ENCODE measurements at places on chromosomes 2 and 18.

- no peak for DNase-seq
Measured at GRCh38 chr2:17763641-17764333, 9.8 kb downstream of the GEN1 start.

GRCh38 chr2:64750001-64750816 is 96.5 kb upstream of the SERTAD2 start:
- DNase-seq: peak; percentile 80

DNA sequence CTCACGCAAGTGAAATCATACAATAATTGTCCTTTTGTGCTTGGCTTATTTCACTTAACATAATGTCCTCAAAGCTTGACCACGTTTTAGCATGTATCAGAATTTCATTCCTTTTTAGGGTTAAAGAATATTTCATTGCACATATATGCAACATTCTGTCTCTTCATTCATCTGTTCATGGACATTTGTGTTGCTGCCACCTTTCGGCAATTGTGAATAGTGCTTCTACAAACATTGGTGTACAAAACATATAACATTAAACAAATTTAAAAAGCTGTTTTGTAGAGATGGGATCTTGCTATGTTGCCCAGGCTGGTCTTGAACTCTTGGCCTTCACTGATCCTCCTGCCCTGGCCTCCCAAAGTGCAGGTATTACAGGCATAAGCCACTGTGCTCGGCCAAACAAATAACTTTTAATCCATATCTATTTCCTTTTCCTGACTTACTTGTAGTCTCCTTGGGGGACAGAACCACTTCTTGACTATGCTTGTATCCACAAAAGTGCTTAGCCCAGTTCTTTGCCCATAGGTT is 209.3 kb downstream of the SLC4A3 start:
- DNase-seq: no peak

GRCh38 chr2:174840436-174840835 is 76.2 kb upstream of the CHRNA1 start:
- peak; percentile 50 for DNase-seq

GRCh38 chr2:3254442-3254941 is 123.1 kb downstream of the EIPR1 start:
- DNase-seq: no peak
